ENCODE measurements at places on chromosomes 6 and 20.
A peak's percentile ranks its signal among the peaks of the same experiment; 100 is the strongest.

GRCh38 chr20:59165396-59165795 is 1.8 kb downstream of the ZNF831 start:
- DNase-seq = no peak

- no peak for DNase-seq
These were observed 14.3 kb upstream of the MAP1LC3A start for GRCh38 chr20:34544109-34544796.

- DNase-seq = no peak
These were observed 3.5 kb downstream of the MYLK2 start for GRCh38 chr20:31822421-31823330.

GRCh38 chr6:57134954-57135353 is 37.2 kb upstream of the BAG2 start:
- DNase-seq = no peak

DNA sequence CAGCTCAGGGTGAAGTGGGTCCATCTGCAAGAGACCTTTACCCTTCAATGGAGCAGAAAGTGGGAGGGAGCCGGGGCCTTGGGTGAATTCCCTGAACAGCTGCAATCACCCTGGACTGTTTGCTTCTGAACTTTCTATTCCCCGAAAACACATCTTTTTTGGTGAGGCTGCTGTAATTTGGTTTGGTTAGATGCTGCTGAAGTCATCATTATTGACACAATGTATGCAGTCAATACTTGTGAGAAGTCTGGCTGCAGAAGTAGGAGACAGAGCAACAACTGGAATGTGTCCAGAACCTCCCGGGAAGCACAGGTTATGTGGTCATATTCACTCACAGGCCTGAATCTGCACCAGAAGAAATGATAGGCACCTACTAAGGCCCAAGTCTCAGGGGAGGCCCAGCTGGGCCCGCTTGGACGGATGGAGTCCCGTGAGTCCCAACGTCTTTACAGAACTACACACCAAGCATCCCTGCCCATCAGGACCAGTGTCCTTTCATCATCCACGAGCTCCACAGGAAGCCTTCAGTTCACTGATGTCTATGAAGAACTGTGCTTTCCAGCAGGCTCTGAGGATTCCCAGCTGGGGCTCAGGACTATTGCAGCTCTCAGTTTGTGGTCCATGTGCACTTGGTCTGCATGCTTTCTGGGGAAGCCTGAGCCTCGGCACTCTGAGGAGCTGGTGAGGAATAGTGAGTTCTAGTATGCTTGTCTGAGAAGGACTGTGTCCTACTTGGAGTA is 177.6 kb downstream of the THBS2 start:
- DNase-seq = no peak

DNA sequence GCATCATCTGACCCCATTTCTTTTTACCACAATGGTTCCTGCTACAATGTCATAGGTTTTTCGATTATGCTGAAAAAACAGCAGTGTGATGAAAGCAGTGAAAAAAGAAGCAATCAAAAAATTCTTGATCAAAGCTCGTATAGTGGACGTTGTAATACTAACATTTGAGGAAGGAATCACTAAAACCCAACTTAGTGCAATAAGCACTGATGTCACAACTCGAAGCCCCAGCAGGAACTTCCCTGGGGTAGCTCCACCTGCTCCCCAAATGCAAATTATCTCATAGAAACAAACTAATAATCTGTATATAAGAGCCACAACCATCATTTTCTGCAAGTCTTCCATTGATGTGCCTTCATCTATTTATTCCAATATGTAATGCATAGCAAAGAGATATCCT is 285.6 kb upstream of the SGK1 start:
- DNase-seq = no peak

GRCh38 chr6:81876971-81877370 is 124.5 kb upstream of the TENT5A start:
- no peak for DNase-seq

GRCh38 chr6:129331450-129332138 is 378.4 kb downstream of the ARHGAP18 start:
- DNase-seq = peak; percentile 42
